ENCODE measurements at places on chromosomes 7 and 10. TPM values are rescaled to one million over a fixed set of nuclear protein-coding genes. Genes with fewer than 3 reads are reported as not detected.

GRCh38 chr7:158399762-158400161 is 187.9 kb downstream of the PTPRN2 start:
- no peak for DNase-seq

GRCh38 chr7:105487579-105488571 is 34.2 kb downstream of the PUS7 start:
- no peak for DNase-seq

DNA sequence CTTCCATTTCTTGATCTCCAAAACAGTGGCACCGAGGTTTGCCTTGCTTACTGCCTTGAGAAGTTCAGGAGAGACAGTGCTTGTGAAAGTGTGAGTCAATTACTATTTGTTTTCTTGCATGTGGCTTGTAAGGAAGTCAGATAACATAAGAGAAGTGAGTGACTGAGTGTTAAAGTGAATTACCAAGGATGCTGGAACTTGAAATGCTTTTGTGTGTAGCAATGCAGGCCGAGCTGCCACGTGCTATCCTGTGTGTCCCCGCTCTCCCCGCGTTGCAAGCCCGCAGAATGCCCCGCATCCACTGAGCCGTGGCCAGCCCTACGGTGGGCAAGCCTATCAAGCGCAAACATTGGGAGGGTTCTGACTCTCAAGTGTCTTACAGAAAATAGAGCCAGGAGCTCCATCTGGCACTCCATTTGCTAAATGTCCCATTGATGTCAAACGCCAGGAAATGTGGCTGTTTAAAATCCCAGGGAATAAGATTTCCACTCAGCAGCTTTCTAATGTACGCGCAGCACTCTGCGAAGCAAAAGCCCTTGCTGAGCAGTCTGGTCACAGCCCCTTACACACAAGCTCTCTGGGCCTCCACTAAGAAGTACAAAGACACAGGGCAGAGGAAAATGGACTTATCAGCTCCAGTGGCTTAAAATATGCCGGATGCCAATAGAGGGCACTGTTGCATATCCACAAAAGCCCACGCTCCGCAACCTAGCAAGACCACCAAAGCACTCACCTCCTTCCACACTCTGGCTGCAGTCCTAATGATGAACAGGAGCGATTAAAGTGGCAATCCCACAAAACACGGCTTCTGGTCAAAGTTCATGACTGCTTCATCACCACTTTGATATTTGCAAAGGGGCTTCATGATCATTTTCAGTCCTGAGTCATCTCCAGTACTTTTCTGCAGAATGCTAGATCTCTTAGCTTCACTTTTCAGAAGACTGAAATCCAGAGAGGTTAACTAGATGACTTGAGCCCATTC is 158.0 kb upstream of the ITGB1 start:
- DNase-seq = no peak

DNA sequence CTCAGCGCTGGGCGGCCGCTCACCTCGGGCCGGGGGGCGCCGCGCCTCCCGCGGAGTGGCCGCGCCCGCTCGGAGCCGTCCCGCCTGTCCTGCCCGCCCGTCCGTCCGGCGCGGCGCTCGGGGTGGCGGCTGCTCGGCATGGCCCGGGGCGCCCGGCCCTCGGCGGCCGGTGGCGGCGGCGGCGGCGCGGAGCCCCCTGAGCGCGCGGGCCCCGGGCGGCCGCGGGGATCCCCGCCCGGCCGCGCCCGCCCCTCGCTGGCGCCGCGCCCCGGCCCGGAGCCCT is 338 bp downstream of the SDK1 start:
- no peak for DNase-seq

DNA sequence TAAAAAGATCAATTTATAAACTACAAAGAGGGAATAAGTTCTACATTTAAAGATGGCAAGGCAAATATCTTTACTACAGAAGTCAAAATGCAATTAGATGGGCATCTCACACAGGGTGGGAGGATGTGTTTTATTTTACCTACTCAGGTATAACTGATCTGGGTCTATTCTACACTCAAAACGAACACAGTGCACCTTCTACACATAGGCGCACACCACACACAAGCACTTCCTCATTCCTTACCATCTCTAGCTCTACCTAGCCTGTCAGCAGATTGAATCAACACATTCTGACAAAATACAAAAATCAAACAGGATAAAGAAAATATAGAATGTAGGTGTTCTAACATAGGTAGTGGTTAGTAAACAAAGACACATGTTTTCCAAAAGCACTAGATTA is 64.8 kb downstream of the SGCE start:
- no peak for DNase-seq

DNA sequence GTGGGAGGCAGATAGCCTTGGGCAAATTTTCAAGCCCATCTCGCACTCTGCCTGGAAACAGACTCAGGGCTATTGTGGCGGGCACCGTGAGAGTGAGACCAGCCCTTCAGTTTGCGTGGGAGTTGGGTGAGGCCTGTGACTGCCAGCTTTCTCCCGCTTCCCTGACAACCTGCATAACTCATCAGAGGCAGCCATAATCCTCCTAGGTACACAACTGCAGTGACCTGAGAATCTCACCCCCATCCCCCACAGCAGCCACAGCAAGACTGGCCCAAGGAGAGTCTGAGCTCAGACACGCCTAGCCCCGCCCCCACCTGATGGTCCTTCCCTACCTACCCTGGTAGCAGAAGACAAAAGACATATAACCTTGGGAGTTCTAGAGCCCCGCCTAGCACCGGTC is 275.4 kb downstream of the GRID1 start:
- DNase-seq = no peak

DNA sequence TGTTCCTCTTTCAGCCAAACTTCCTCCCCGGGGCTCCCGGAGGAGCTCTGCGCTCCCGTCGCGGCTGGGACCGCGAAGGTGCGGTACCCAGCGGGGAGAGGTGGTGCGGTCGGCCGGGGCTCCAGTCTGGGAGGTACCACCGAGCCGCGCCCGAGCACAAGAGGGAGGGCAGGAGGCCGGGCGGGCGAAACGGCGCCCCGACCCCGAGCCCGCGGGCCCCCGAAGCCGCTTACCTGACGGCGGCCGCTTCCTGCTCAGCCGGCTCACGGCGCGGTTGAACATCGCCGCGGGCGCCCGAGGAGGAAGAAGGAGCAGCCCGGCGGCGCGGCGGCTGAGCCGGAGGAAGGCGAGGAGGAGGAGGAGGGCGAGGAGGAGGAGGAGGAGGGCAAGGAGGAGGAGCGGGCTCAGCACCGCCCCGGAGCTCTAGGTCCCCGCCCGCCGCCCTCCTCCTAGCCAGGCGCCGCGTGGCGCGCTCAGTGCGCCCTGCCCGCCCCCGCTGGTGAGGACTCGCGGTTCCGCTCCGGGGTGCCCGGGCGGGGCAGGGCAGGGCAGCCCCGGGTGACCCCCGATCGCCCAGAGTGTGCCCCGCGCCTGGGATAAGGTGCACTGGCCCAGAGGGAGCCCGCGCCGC is at the start of gene RGS10:
RGS10 (minus strand) TSS at position 363 of the 631 bp plus-strand sequence; CDS start at position 282, 81 bp downstream.
- peak; percentile 67 for DNase-seq

DNA sequence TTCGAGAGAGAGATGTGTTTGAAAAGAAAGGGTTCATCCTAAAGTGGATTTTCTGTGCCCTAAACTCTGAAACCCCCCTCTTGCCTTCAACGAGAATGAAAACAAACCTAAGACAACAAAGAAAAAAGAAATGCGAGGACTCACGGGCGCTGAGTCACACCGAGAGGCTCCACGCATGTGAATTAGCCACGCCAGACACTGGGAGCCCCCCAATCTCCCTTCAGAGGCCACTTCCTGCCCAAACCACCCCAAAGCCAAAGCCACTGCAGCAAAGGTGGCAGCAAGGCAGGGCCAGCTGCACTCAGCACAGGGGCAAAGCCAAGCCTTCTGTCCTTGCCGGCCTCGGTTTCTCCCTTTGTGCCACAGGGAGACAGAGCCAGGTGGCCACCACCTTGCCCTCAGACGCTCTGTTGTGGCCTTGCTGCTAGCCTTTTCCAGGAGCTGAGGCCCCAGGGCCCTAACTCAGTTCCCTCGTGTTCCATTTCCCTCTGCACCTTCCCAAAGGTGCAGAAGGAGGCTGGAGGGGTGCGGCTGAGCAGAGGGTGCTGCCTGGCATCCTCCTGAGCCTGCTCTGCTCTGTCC is 93.3 kb downstream of the FAM53B start:
- DNase-seq = peak; percentile 40

DNA sequence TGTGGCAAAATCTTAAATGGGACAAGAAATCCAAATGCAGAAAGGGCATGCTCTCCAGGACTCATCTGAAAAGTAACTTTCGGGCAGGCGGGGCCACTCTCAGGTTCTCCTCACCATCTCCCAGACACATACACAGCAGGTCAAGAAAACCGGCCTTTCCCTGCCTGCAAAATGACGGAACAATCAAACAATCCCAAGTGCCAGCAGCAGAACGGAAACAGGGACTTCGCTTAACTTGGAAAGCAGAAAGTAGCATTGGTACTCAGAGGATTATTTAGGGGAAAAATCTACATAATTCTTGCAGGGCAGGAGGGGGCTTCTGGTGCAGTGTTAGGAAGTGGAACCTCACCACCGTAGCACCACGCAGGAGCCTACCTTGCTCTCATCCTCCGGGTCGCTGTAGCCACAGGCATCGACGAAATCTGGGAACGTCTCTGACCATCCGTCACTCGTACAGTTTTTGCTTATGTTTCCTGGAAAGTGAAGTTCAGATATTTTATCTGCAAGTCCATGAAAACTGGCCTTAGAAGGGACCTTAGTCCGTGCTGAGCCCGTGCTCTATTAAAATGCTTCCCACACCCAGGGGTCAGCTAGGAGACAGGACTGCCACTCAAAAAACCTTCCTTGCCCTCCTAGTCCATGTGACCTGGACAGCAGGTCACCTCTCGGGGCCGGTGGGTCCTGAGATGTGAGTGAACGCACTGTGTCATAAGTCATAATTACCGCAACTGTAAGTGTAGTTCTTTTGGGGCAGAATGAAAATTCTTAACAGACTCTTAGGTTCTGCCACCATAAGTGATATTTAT is 41.1 kb downstream of the VIPR2 start:
- DNase-seq = no peak

DNA sequence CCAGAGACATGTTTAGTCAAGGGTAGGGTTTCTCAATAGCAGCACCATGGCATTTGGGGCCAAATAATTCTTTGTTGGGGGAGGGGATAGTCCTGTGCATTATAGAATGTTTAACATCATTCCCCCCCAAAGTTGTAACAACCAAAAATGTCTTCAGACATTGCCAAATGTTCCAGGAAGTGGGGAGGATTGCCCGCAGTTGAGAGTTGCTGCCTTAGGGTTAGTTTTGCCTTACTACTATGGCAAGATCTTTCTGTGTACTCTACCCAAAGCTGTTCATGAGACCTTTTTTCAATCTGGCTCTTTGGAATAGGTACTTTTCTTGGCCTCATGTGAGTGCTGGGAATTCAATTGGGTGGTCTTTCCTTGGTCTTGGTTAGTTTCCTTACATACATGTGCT is 34.1 kb downstream of the SAMD8 start:
- no peak for DNase-seq

GRCh38 chr10:60604342-60604741 is 173.9 kb upstream of the CDK1 start:
- DNase-seq = no peak

DNA sequence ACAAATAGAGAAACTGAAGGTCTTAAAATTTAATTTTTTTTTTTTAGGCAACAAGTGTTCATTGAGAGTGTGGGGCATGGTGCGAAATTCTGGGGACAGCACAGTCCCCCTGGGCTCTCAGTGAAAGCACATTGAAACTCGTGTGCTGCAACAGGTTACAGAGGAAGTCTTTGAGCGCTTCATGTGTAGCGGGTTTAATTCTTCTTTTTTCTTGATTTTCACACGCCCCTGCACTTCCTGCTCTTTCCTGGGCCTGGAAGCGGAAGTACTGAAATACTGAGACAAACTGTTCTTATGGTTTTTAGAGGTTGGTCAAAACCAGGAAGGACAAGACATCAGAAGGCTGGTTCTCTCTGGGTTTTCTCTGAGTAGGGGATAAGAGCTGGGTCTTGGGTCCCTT is 203.5 kb downstream of the PTEN start:
- no peak for DNase-seq

GRCh38 chr10:79097021-79097872 is 28.5 kb downstream of the ZMIZ1 start:
- no peak for DNase-seq

DNA sequence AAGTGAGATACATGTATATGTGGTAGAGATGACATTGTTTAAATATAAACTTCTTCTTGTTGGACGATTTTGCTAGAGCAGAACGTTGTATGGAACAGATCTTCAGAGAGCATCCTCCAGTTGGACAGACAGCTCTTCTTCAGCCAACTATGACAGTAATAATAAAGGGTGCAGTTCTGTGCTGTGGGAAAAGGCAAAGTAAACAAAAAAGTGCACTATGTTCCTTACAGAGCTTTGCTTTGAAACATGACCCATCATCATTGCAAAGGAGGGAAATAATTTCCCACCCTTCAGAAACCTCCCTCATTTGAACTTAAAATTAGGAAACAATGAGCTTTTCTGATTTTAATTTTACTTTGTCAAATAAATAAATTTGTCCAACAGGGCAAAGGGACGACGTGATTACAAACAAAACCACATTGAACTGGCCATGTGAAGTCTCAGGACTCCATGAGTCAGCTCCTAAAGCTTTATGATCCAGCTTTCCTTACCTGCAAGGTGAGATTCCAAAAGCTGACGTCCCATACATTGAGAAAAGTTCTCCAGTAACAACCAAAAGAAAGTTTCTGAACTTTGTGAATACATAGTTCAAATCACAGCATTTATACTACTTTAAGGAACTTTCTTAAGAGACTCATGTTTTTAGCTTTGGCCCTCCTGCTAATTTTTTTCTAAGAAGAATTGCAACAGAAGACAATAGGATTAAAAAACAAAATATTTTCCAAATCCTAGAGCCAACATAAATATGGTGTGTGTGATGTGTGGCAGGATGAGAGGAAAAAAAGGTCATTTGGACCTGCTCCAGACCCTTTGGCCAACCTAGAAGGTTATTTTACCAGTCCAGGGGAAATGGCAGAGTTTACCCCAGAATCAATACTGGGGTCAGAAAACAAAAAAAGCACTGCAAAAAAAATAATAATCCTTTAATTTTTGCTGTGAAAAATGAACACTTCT is 565.4 kb upstream of the NRP1 start:
- DNase-seq = no peak

- DNase-seq = no peak
Observed at GRCh38 chr7:89265631-89266030, 470.1 kb upstream of the TEX47 start.

- no peak for DNase-seq
Observed at GRCh38 chr10:14653271-14654161, 121.2 kb downstream of the FAM107B start.

DNA sequence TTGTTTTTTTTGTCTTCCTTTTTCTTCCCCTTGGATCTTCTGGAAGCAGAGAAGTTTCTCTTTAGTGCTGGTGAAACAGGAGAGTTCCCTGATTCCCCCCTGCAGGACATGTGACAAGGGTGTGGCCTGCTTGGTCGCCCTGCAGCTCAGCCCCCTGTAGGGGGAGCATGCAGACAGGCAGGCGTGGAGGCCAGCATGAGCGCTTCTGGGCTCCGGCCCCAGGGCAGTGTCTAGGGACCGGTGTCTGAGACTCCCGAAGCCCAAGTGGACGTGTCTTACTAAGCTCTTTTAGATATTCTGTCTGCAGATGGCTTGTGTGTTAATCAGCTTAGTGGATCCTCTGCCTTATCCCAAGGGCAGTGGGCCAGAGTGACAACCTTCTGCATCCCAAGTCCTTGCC is 26.1 kb downstream of the PRSS58 start:
- DNase-seq = no peak

- no peak for DNase-seq
Observed at GRCh38 chr7:77427996-77428603, 12.0 kb upstream of the GSAP start.

OR13A1 gene
- not detected for total RNA-seq

MDFIC gene
- 90.2 TPM for total RNA-seq

CYP3A7 gene
- not detected for total RNA-seq

OR9A2 gene
- total RNA-seq = not detected

CALHM1 gene
- not detected for total RNA-seq

Data from T-helper 17 cell (primary cell).